Tongue (tissue), 3 donors: ENCODE measurements at places on chromosomes 16 and 17.

DNA sequence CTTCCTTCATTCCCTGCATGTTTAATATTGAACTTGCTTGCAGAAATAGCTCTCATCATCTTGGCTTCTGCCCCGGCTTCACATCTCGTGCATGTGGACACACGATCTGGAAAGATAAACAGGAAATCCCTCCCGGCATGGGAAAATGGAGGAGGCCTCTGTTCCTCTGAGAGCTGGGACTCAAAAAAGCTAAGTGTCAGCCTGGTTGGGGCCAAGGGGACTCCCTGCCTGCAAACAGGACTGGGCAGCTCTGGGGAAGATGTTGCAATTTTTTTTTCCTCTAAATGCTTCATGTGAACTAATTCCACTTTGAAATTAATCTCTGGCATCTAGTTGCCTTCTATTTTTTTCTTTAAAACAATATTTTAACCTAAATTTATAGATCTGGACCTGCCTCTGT lies 24.8 kb downstream of the ITPRIPL2 start:
- DNase-seq, result peak; percentile 85

GRCh38 chr17:38919316-38920078 lies 5.9 kb upstream of the LASP1NB start:
- DNase-seq, result no peak

DNA sequence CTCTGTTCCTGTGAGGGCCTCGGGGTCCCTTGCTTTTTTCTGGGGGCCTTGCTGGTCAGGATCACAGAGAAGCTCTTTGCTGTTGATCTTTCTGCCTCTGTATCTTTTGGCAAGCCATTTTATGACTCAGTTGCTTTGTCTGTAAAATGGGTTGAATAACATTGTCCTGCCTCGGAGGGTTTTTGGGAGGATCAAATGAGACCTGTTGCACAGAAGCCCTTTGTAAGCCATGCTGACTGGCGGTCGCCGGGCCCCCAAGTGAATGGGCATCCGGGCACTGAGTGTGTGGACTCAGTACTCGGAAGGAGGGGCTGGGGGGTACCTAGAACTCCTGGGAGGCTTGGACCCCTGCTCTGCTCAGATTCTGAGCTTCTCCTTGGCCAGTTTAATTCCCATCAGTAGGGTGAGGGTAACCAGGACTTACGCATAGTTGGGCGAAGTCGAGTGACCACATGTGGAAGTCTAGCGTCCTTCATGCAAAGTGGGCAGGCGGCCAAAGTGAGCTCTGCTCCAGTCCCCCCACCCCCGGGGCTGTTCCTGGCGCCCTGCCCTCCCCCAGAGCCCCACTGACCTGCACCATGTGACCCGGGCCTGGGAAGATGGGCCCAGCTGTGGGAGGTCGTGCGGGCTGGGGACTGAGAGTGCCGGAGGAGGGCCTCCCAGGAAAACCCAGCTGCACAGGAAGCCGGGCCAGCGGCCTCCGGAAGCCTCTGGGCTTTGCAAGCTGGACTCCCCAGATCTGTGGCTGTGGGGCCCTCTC lies 284.0 kb downstream of the SEC14L1 start:
- peak; percentile 96 for DNase-seq

GRCh38 chr17:65143889-65144604 lies 6.9 kb downstream of the RGS9 start:
- DNase-seq, result no peak

DNA sequence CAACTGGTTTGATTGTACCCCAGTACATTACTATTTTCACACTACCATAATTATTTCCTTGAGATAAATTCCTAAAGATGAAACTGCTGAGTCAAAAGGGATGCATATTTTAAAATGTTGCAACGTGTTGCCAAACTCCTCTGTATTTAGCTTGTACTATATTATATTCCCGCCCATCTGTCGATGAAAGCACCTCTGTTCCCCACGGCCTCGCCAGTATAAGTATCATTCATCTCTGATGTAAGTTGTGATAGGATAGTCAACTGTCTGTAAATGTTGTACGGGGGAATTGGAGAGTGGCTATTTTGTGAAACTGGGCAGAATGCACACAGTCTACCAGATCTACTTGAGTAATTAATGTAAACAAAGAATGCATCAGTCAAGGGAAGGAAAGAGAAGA lies 47.7 kb upstream of the TNRC6A start:
- no peak for DNase-seq

GRCh38 chr17:80422276-80422675 lies 7.3 kb downstream of the ENDOV start:
- DNase-seq, result no peak

- no peak for DNase-seq
These were observed 7.8 kb upstream of the MYH8 start for GRCh38 chr17:10429421-10430045.

- peak; percentile 20 for DNase-seq
These were observed 2.0 kb upstream of the HS3ST3B1 start for GRCh38 chr17:14298947-14299279.

DNA sequence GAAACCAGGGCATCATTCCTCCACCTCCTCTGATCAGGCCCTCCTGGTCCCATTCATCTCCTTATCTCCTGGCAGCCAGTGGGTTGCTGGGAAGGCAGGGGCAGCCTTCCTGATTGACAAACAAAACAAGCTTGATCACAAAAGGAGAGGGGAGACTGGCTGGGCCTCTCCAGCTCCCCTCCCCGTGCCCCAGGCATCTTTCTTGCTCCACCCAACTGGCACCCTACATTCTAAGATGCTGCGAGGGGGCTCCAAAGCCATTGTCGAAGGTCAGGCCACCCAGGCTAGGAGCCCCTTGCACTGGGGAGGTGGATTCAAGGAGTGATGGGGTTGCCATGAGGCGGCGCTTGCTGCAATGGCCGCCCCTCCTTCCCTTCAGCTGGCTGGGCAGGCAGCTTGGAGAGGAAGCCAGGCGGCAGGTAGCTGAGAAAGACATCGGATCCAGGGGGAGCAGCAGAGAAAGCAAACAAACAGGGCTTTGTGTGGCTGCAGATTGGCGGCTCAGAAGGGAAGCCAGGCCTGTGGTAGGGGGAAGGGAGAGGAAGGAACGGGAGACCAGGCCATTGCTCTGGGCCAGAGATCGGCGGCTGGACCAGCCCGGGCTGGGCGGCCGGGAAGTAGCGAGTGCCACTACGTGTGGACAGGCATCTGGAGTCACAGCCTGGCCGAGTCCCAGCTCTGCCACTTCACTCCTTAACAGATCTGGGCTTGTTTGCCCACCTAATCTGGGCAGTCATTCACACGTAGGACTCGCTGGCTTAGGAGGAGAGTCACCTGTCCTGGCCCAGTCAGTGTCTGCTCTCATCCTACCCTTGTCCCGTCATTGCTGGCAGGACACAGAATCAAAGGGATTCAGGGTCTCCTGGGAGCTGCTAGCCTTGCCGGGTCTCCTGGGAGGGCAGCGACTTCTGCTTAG lies 12.3 kb downstream of the RAI1 start:
- DNase-seq, result peak; percentile 74

DNA sequence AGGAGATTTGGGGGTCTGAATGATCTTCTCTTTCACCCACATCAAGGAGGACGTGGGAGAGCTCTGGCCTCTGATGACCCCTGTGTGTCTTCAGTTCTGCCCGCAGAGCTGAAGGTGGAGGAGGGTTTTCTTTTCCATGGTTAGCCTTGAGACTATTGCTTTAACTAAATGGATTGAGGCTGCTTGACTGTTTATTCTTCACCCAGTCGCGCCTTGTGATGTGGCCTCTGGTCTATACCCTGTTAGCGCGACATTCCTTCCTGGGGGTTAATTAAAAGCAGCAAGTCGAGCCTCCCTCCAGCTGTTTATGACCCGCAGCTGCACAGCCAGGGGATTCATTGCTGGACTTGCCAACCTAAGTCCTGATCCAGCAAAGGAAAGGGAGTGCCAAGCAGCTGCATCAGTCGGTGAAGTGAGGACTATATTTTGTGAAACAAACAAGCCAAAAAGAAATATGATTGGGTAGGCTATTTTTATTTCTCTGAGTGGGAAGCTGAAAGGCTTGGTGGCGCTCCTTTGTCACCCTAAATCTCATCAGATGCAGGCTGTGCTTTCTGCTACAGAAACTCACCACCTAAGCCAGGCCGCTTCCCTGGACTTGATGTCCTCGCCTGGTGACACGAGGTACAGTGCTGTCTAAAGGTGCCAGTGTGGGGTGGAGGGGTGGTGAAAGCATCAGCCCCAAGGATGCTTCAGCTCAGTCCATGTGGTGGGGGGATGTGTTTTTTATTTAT lies 11.0 kb upstream of the SEC14L1 start:
- DNase-seq, result peak; percentile 95

DNA sequence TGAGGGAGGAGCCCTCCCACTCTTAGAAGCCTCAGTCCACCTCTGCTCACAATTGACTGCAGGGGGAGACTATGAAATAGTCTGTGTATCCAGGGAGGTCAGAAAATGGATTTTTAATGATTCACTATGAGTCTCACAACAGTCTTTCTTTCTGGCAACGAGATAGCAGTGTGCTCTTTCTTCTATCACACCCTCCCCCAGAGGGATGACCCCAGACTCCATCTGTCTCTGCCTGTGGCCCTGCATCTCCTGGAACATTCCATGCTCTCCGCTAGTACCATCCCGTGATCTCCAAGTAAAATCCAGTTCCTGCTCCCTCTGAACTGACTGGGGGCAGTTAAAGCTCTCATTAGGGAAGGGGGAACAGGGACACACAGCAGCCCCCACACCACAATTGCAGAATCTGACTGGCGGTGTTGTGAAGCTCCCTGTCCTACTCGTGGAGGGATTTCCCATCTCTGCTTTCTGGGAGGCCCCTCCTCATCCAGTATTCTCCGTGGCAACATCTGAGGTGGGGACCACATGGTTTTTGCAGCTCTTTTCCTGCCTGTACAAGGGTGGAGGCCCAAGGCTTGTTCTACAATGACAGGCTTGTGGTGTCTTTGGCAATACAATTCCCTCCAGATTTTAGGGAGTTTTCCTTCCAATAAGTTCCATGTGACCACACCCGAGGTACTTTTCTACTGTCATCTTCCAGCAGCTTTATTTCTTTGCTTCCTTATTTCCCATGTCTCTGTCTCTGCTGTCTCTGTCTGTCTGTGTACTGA lies 19.4 kb downstream of the NATD1 start:
- DNase-seq, result no peak

- no peak for DNase-seq
These were observed 46.4 kb downstream of the SLFN5 start for GRCh38 chr17:35289222-35289621.

DNA sequence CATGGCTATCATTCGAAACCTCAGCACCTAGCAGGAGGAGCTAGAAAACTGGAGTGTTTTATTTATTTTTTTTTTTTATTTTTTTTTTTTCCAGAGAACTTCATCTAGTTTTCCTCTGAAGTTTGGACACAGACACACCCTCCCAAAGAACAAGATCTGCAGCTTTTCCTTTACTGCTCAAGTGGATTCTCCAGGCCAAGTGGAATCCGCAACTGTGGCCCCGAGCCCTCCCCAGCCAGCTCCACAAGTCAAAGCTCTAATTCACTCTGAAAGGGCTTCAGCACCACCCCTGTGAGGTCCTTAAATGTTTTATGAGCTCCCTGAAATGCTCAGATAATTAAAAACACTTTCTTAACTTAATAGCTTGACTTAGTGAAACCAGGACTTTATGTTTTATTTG lies 332.1 kb upstream of the DYNLRB2 start:
- no peak for DNase-seq
